ENCODE measurements at places on chromosomes 12 and 14.

DNA sequence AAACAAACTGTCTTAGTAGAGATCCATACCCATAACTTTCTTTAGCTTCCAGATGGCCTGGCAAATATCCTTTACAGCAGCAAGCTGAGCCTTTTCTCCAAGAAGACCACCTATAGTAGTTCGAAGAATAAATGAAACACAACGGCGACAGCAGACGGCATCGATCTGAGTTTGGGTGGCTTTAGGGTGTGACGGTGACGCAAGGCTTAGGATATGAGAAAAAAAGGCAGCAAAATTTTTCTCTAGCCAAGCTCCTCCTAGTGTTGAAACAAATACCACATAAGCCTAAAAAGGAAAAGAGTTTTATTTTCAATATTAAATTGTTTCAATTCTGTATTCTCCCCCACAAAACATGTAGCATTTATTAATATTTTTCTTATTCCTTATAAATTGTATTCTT, 33.3 kb downstream of the HEATR5A start:
- no peak for DNase-seq

- no peak for DNase-seq
Measured at GRCh38 chr14:65604936-65605335, 192.4 kb downstream of the FUT8 start.

DNA sequence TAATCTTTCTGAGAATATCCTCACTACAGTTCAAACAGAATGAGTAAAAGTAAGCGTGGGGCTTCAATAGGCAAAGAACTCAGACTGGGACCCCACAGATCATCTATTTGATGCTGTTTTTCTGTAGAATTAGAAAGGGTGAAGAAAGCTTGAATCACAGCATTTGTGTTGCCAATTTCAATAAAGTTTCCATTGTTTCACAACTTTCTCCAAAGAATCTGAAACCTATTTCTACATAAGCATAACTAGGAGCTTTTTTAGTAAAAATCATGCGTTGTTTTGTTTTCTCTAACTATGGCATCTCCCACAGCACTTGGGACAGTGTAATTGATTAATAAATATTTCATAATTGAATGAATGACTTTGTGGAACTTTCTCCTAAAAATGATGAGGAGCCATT, 16.7 kb upstream of the NEDD1 start:
- DNase-seq: no peak

DNA sequence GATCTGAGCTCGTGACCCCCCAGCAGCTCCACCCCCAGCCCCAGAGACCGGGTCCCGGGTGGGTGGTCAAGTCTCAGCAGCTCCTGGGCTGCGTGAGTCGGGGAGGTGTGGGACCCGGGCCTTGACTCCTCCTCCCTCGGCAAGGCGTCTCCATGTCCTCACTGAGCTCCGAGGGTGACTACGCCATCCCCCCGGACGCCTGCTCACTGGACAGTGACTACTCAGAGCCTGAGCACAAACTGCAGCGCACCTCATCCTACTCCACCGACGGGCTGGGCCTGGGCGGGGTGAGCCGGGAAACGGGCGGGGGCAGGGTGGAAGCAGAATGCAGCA, 28.1 kb downstream of the PIGH start:
- DNase-seq: no peak

DNA sequence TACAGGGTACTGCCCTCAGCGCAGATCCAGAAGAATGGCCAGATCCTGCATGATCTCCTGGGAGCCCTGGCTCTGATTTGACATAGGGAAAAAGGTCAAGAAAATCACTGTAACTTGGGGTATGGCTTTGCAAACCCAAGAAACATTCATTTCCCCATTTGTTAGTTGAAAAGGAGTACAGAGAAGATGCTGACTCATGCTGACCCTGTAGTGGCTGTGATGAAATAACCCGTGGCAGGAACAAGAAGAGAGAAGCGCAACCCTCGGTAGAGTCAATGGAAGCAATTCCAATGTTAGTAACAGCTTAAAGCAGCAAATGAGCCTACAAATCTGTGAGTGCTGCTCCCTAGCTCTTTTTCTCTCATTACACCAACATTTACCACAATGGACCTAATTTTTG, 281.6 kb upstream of the NPAS3 start:
- DNase-seq: no peak

DNA sequence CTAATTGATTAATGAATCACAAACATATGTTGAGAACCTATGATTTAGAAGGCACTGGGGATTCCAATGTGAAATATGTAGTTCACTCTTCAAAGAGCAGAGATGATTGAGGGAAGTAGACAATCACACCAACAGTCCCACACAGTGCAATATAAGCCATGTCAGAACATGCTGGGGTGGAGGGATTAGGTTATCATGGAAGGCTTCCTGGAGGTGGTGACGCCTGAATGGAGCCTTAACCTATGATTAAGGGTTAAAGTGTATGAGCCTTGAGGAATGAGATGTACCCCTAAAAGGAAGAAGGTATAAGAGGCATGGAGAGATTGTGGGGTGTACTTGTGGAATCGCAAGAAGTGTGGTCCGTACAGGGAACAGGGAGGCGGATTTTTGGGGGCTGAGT, 31.3 kb downstream of the ERH start:
- no peak for DNase-seq

GRCh38 chr12:7667125-7667524, 1.4 kb upstream of the APOBEC1 start:
- no peak for DNase-seq

GRCh38 chr14:83478741-83479140, 1945.1 kb upstream of the SEL1L start:
- no peak for DNase-seq

GRCh38 chr12:39065455-39065854, 160.1 kb upstream of the CPNE8 start:
- no peak for DNase-seq

DNA sequence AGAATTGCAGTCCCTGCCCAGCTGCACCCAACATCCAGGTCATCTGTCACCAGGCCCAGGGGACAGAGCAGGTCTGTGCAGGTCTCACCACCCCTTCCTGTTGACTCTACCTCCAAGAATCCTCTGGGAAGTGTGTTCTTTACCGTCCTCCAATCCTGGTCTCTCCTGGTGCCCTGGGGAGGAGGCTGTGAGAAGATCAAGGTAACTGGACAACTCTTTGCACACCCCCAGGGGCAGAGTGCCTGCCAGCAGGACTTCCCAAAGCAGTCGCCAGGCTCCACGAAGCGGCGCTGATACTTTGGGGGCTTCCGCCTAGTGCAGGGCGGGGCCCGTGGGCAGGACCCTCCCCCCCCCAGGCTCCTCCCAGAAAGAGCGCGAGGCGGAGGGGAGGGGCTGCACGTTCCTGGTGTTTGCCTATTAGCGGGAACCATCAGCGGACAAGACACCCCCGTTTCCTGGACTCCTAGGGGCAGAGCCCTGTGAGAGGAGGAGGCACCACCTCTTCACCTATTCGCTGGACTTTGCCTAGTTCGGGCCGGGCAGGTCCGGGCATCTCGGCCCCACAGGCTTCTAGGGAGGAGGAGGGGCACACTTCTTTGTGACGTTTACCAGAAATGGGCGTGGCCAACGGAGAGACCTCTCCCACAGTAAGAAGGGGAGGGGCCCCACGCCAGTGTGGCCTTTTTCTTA, 918.0 kb downstream of the AACS start:
- DNase-seq: no peak

DNA sequence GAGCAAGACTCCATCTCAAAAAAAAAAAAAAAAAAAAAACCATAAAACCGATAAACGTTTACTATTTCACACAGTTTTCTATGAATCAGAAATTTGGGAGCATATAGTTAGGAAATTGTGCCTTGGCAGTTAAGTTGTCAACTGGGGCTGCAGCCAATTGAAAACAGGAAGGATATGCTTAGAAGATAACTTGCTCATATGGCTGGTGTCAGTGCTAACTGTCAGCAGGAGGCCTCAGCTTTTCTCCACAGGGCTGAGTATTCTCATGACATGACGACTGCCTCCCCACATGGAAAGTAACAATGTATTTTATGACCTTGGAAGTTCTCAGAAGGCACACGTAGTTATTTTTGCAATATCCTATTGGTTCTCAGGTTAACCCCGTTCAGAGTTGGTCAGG, 29.6 kb upstream of the OR5AU1 start:
- no peak for DNase-seq

- no peak for DNase-seq
Measured at GRCh38 chr14:69339426-69339825, 58.7 kb downstream of the ERH start.

DNA sequence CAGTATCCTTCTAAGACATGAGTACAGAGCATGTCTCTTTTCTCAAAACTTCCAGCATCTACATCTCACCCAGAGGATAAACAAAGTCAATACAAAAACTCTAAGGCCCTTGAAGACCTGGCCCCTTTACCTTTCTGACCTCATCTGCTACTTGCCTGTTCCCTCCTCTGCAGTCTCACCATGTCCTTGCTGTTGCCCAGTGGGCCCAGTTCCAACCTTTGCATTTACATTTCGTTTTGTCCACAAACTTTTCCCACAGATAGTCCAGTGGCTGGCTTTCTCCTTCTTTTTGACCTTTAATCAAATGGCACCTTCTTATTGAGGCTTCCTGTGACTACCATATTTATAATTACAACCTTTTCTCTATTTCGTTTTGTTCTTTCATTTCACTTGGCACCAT, 1.6 kb downstream of the IRAK4 start:
- DNase-seq: no peak

- DNase-seq: no peak
Measured at GRCh38 chr14:61876362-61877034, 114.3 kb downstream of the SNAPC1 start.

DNA sequence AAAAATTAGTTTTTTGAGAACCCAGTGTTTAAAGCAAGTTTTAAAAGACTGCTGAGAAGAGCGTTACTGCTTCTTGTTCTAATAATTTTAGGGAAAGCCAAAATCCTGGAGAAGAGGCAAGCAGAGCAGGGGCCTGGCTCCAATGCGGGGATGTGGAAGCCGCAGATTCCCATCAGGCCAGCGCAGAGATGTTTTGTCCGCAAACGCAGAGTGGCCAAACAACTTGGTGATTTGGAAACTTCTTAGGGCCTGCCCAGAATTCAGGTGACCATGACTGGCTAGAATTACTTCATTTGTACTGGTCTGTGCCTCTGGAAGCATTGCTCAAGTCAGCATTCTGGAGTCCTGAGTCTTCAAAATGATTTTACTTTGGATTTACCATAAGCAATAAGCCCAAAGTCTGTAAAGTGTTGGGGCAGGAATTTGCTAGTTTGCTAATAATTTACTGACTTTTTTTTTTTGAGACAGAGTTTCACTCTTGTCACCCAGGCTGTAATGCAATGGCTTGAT, 208.4 kb downstream of the PPM1H start:
- DNase-seq: no peak

- no peak for DNase-seq
Measured at GRCh38 chr14:50320283-50320682, 8.2 kb downstream of the DMAC2L start.

GRCh38 chr12:116194935-116195431, 82.5 kb downstream of the MED13L start:
- peak; percentile 6 for DNase-seq

GRCh38 chr14:81246461-81247270, 25.9 kb upstream of the GTF2A1 start:
- no peak for DNase-seq

DNA sequence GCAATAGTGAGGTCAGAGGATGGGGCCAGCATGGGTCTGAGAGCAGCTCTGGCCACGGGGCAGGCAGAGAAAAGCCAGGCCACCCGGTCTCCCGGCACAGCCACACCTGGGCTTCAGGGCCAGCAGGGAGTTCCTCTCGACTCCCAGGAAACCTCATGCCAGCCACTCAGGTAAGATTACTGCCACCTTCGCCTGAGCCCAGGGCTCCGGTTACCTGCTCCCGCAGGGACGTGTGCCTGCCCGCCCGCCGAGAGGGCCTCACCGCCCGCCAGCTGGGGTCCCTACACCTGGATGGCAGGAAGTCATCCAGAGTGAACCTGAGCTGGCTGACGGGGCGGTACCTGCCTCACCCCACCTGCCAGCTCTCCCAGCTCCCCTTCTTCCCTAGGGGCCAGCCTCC, 7.3 kb downstream of the JAG2 start:
- DNase-seq: no peak

DNA sequence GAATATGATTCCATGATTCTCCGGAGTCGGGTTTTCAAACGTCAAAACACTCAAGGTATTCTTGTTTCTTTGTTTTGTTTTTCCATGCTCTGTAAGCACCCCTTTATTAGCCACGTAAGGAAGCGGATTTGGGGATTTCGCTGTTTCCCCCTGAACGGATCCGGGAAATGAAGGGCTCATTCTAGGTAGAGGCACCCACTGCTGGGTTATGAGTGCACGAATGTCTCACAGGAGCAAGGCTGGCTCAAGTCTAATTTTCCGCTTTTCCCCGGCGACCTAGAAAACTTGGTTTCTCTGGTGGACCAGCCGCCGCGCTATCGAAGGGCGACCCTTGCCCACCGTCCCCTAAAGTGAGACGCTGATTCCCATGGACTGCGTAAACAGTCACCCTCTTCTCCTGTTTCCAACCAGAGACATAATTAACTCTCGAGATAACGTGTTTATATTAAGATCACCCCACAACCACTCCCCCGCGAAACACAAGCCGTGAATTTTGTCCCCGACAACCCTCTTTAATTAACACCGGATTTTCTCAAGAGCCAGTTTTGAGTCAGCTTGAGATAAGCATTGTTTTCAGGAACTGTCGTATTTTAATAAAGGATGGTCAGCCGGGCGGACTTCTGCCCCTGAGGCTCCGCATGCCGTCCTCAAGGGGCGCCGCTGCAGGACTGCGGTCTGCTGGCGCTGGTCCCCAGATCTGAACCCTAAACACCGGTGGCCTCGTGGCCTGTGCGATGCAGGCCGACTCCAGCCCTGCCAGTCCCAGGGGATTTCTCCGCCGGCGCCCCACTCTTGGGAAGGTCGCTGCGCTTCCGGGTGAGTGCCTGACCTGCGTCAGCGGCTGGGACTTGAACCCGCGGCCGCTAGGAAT, 515 bp upstream of the ABCC9 start:
- DNase-seq: no peak

- no peak for DNase-seq
Measured at GRCh38 chr12:66188584-66189485, at the start of gene IRAK3. IRAK3 (plus strand) TSS chr12:66189214; CDS start chr12:66189300, 86 bp downstream.

DNA sequence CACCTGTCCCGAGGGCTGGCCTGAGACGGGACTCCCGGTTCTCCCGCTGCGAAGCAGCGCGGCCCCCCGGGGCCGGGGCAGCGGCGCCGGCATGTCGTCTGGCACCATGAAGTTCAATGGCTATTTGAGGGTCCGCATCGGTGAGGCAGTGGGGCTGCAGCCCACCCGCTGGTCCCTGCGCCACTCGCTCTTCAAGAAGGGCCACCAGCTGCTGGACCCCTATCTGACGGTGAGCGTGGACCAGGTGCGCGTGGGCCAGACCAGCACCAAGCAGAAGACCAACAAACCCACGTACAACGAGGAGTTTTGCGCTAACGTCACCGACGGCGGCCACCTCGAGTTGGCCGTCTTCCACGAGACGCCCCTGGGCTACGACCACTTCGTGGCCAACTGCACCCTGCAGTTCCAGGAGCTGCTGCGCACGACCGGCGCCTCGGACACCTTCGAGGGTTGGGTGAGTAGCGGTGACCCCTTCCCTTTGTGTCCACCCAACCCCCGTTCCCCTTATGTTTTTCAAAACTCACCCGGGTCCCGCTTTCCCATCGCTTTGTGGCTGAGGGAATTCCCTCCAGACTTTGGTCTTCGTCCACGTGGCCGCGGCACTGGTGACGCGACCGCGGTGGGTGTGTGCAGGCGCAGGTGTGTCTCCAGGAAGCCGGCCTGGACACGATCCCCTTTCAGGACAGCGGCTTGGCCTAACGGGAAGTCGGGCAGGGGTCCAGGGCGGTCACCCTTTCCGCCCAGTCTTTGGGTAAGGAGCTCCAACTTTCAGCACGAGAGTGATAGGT, 826 bp downstream of the PRKCH start:
- DNase-seq: no peak
